ENCODE measurements at places on chromosomes 6 and 20.

DNA sequence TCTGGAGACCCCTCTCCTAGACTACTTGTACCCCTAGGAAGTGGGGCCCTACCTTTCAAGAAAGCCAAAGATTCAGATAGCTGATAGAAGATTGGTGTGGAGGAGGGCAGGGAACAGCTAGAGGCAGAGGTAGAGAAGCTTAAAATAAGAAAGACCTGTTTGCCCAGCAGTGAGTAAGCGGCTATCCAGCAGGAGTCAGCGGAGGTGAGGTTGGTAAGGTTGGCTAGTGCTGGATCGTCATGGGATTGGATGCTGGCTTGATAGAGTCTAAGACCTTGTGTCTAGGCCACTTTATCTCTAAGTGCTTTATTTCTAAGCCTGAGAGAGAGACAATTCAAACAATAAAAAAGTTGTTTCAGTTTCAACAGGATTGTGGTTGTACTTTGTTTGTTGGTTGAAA lies 19.1 kb downstream of the ANKS1A start:
- H3K4me3 ChIP-seq: no peak overlapping the region
- H3K36me3 ChIP-seq: no peaks in the 10 kb centered on the region
- no peaks in the 10 kb centered on the region for H3K27me3 ChIP-seq
- no peak overlapping the region for H3K27ac ChIP-seq
- DNase-seq: no peak

GRCh38 chr6:33445119-33445603 lies 9.2 kb upstream of the ZBTB9 start:
- no peaks in the 10 kb centered on the region for H3K36me3 ChIP-seq
- no peaks in the 10 kb centered on the region for H3K27me3 ChIP-seq
- H3K4me3 ChIP-seq: no peak overlapping the region
- no peaks in the 10 kb centered on the region for H3K4me1 ChIP-seq
- H3K27ac ChIP-seq: no peak overlapping the region

DNA sequence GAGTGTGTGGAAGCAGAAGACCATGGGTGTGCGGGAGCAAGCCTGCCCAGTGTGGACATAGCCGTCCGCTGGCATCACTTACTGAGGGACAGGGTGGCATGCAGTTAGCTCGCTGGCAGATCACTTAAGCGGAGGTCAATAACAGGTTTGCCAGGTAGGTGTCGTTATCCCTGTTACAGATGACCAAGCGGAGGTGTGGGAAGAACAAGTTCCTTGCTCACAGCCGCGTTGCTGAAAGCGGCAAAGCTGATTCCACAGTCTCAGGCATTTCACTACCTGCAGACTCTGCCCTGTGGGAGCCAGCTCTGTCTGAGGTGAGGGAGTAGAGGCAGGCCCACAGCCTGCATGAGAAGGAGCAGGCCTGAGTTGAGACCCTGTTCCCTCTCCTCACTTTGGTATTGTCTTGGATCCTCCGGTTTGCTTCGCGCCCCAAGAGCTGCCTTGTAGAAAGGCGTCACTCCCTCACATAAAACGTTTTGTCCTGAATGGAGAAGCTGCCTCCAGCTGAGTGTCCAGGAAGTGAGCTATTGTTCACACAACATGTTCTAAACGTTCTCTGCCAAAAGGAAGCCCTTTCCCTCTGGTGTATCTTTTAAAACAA lies 96.9 kb downstream of the TCP11 start:
- H3K4me3 ChIP-seq: no peak overlapping the region
- no peak overlapping the region for H3K27ac ChIP-seq
- H3K36me3 ChIP-seq: no peaks in the 10 kb centered on the region
- DNase-seq: no peak

- H3K4me3 ChIP-seq: no peak overlapping the region
- no peak overlapping the region for H3K27ac ChIP-seq
- H3K36me3 ChIP-seq: no peaks in the 10 kb centered on the region
- DNase-seq: no peak
- H3K27me3 ChIP-seq: no peaks in the 10 kb centered on the region
Measured at GRCh38 chr6:45987856-45988255, 27.8 kb downstream of the CLIC5 start.

DNA sequence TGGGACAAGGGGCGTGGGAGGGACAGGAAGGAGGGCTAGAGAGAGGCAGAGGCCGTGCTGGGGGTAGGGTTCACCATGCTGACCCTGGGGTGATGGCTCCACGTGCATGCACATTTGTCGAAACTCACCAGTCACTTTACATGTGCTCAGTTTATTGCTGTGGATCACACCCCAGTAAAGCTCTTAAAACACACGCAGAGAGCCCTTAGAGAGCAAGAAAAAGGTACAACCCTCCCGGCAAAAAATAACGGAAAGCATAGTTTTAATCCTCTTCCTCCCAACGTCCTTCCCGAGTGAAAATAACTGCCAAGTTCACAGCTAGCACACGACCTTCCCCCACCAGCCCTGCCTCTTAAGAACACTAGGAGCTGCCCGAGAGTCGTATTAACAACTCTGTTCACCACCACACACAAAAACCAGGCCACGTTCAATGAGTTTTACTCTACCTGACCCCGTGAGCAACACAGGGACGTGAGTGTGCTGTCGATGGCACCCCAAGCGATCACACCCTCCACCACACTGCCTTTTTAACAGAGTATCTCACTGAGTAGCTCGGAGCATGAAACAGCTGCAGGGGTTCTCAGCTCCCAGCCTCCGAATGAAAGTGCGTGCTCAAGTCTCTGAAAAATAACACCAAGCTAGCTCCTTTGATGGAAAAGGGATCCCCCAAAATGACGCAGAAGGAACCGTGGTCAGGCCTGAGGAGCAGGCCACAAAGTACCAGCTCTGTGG lies 39.7 kb downstream of the TAF4 start:
- no peak overlapping the region for H3K4me3 ChIP-seq
- no peaks in the 10 kb centered on the region for H3K27me3 ChIP-seq
- no peak for DNase-seq
- H3K4me1 ChIP-seq: no peaks in the 10 kb centered on the region
